ENCODE measurements at places on chromosomes 12 and 14.

DNA sequence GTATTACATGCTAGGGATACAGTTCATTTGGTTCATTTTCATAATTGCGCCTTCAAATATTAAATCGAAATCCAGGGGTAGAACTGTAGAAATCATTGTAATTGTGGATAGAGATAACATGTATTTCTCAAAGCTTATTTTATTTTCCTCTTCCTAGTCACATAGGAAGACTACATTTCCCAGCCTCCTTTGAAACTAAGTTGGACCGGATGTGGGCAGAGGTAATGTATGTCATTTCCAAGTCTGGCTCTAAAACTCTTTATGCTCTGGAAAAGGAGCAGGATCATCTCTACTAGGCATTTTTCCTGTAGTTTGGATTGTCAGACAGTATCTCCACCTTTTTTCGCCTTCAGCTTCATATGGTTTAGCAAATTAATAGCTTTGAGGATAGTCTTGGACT is 70.1 kb upstream of the CRY1 start:
- DNase-seq, result peak; percentile 24

- DNase-seq, result no peak
These were observed 326.8 kb upstream of the RTL1 start for GRCh38 chr14:101230161-101230850.

DNA sequence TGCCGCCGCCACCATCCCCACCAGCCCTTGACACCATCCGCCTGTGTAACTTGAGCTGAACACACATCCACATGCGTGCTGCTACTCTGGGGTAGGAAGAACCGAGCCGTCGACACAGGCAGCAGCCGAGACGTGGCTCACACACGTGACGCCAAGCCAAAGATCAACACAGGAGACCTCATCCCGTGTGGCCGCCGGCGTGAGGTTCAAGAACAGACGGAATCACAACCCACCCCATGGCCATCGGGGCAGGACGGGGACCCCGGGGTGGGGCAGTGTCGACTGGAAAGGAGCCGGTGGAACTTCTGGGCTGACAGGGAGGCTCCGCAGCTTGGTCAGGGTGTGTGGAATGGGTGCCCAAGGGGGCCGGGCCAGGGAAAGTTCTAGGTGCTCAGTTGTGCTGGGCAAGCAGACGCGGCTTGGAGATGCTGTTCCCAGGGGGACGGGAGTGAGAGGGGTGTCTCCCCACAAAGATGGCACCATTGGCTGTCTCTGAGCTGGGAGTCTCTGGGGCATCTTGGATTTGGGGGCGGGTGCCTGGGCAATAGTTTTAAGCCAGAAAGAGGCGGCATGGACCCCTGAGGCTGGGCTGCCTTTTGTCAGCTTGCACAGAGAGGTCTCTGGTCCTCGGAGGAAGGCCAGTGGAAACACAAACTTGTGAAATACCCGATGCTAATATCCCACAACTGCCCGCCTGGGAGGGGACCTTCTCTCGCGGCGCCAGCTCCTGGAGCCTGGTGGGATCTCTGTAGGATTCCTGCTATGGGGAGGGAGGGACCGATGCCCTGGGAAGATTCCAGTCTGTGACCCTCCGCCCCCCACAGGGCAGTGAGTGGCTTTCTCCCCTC is 41.8 kb downstream of the GALNT9 start:
- no peak for DNase-seq

DNA sequence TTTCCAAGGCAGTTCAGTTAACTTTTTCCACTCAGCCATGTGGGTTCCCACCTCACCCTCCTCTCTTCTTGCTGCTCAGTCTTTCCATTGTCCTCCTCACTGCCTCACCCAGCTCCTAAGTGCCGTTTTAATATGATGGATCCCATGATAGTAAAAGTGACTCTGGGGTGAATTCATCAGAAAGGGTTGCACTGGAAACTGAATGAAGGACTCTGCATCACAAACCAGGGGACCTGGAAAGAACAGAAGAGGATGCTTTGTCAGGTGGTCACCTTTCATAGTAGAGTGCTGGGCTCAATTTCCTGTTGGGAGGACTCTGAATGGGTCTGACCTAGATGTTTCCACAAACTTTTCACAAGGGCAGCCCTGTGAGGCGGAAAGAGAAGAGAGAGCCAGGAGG is 67.8 kb upstream of the SLC8A3 start:
- DNase-seq, result no peak

DNA sequence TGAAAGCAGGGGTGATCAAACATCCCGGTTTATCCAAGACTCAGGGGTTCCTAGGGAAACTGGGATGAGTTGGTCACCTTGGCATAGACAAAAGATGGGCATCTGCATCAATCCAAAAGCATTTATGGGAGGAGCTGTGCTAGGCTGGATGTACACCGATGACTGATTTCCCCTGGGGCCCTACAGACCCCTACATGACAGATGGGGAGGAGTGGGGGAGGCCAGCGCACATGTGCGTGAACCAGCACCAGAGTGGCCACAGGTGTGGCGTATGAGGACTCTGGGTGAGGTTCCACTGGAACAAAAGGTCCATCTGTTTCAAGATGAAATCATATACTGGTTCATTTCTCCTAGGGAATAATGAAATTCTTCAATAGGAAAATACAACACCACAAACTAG is 210.4 kb downstream of the ITPR2 start:
- DNase-seq, result no peak

- DNase-seq, result no peak
These were observed 10.3 kb upstream of the LRRC23 start for GRCh38 chr12:6894321-6894720.

GRCh38 chr12:122753319-122753650 is 661 bp downstream of the DENR start:
- DNase-seq, result no peak

GRCh38 chr12:31736472-31736871 is 7.7 kb upstream of the AMN1 start:
- DNase-seq, result peak; percentile 93

GRCh38 chr12:50927356-50927755 is 25.0 kb upstream of the HIGD1C start:
- DNase-seq, result no peak

DNA sequence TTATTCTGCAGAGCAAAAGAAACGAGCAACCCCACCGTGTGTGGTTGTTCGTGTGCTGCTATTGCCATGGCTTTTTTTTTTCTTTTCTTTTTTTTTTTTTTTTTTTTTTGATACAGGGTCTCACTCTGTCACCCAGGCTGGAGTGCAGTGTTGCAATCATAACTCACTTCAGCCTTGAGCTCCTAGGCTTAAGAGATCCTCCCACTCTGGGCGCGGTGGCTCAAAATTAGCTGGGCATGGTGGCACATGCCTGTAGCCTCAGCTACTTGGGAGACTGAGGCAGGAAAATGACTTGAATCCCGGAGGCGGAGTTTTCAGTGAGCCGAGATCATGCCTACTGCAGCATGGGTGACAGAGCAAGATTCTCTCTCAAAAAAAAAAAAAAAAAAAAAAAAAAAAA is 144.2 kb downstream of the ESR2 start:
- no peak for DNase-seq

DNA sequence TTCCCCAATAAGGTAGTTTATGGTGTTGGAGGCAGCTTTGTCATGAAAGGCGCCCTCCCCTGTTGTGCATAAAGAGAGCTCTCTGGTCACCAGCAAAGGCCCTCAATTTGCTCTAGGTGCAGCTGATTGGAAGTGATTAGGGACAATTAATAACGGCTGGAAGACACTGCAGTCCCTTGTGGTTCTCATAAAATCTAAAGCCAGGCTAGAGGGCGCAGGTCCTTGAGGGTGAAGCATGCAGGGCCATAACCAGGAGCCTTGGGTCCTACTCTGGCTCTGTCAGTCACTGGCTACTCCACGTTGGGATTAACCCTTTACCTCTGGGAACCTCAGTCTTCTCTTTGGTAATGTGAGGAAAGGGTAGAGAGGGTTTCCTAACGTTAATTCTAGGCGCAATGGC is 1.9 kb downstream of the DAAM1 start:
- peak; percentile 55 for DNase-seq
